ENCODE measurements at places on chromosomes 1 and 21.

- DNase-seq: no peak
Measured at GRCh38 chr1:162343470-162343869, 33.2 kb downstream of the SPATA46 start.

DNA sequence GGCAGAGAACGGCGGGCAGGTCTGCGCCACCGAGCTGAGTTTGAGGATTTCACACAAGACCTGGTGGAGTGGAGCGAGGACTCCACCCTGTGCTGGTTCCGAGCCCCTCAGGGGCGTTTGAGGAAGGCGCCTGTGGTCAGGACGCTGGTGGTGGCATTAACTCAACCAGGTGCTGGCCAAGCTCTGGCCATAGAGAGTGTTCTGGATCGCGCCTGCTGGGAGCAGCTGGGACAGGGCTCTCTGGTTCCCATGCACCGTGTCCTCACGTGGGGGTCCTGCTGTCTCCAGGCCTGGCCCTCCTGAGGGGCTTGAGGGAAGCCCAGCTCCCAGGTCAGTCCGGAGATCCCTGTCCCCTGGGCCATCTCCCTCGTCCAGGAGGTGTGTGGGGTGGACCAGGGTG lies 24.8 kb upstream of the TTC34 start:
- DNase-seq: no peak

DNA sequence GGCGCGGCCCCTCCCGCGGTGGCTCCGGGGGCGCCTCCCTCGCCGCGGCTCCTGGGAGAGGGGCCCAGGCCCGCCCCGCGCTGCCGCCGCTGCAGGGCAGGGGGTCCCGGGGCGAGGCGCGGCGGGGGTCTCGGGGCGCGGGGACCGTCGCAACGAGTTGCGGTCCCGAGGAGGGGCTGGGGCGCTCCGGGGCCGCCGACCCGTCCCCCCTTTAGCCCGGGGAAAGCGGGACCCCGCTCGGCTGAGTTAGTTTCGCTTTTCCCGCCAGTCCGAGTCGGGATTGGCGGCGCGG lies 493 bp downstream of the SPSB1 start:
- no peak for DNase-seq

- no peak for DNase-seq
Measured at GRCh38 chr1:185044387-185044786, 971 bp upstream of the RNF2 start.

GRCh38 chr1:200654660-200655059 lies 15.0 kb downstream of the DDX59 start:
- no peak for DNase-seq

GRCh38 chr1:941588-942383 lies 17.3 kb downstream of the NOC2L start:
- peak; percentile 68 for DNase-seq

DNA sequence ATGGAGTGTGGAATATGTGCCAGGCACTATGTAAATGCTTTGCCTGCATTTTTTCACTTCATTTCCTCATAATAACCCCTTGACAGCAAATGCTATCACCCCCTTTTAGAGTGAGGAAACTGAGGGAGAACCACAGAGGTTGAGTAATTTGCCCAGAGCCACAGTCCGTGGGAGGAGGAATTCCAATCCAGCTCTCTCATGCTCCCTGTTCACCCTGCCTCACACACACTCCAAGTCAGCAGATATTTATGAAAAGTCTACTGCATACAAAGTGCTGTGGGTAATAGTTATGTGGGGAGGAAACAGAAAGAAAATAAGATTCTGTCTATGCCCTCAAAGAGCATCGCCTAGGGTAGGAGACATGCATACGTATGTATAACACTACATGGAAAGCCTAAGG lies 30.9 kb upstream of the RBM15 start:
- DNase-seq: no peak

GRCh38 chr1:2348346-2349325 lies 42.7 kb downstream of the MORN1 start:
- DNase-seq: no peak

DNA sequence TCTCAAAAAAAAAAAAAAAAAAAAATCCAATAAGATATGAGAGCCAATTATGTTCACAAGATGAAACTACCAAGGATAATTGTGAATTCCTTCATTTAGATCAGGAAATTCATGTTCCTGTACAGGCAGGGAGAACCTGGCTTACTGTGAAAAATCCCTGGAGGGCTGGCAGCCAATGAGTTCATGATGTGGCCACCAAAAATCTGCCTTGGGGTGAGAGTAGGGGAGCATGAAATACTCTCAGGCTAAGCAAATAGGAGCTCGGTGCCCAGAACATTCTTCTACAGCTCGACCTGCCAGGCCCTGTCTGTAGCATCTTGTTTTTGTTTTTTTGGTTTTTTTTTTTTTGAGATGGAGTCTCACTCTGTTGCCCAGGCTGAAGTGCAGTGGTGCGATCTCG lies 50.1 kb downstream of the PIK3CD start:
- DNase-seq: no peak

DNA sequence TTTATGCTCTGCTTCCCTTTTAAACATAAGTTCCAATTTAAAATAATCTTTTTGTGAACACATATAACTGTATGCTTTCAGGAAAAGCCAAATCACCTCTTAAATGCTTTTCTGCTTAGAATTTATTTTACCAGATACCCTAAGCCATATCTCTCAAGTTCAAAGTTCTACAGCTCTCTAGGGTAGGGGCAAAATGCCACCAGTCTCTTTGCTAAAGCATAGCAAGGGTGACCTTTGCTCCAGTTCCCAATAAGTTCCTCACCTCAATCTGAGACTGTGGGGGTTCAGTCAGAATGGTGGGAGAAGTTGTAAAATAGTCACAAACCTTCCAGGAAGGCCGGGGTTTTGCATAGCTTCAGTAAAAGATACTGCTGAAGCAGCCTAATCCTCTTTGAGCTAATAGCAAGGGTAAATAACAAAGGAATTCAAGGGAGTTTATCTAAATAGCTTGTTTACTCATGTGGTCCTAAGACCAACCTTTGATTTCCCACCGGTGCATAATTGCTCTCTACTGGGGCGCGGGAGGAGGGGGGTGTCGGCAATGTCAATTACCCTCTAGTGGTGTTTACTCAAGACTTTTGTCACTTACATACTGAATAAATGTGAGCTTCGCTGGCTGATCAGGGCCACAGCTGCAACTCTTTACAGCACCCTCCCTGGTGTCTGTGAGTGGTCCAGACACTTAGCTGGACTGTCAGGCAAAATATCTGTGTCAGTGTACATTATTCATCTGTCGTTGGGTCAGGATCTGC lies 1376.2 kb downstream of the NCAM2 start:
- DNase-seq: no peak

GRCh38 chr1:179910934-179911333 lies 28.8 kb downstream of the TOR1AIP1 start:
- DNase-seq: no peak

DNA sequence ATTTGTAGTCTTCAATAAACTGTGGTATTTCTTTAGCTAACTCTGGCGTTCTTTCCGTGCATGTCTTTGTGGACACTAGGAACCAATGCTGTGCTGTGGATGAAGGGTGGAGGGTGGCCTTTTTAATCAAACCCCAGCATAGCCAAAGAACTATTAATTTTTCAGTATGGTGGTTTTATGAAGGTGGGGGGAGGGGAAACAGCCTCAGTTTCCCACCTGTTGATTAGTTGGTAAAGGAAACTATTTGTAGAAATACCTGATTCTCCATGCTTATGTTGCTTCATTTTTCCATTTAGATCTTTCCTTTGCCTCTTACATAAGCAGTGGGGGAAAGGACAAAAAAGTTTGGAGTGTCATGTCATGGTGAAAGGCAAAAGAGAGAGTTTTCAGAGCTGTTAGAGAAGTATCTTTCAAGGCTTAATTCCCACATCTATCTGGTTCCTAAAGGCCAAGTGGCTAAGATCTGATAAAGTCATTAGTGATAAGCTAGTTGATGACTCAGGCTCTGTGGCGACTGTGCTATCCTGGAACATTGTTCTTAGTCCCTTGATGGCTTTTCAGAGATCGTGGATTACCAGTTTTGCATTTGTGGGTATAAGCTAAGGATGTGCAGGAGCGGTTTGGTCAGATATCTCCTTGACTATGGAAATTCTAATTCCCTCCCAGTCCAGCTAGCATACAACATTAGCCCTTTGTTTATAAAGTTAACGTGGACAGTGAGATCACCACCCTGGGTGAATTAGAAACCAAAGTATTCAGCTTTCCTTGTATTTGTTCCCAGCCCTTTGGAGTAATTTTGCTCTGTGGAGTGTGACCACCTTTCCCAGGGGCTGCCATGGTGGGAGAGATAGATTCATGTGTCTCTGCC lies 8.7 kb upstream of the HAX1 start:
- no peak for DNase-seq

- no peak for DNase-seq
Measured at GRCh38 chr1:219415433-219415832, 197.5 kb downstream of the ZC3H11B start.
